CD4-positive, alpha-beta T cell treated with Interleukin-15 for 1 hour (primary cell): ENCODE measurements at places on chromosomes 2 and 18.

- no peak for DNase-seq
Measured at GRCh38 chr18:8561123-8561910, 47.9 kb upstream of the RAB12 start.

- DNase-seq: no peak
Measured at GRCh38 chr2:83665894-83666293, 793.2 kb downstream of the SUCLG1 start.

- DNase-seq: no peak
Measured at GRCh38 chr18:66344227-66344626, 259.7 kb downstream of the CDH19 start.

- no peak for DNase-seq
Measured at GRCh38 chr18:22167091-22167470, 2.3 kb upstream of the GATA6 start.

- no peak for DNase-seq
Measured at GRCh38 chr18:50879302-50880118, 592 bp downstream of the ME2 start.

DNA sequence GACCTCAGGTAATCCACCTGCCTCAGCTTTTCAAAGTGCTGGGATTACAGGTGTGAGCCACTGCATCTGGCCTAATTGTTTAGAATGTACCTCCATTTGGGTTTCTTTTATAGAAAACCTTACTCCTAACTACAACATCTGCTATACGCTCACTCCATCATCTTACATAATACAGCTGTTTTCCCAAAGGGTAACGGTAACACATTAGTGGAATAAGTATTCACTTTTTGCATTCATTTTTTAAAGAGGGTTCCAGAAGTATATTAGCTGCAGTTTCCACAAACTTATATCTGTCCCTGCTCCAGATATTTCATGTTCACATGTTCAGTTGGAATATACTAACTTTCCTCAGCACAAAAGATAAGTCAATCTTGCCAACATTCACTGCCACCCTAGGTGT is 640.1 kb upstream of the FSHR start:
- no peak for DNase-seq

DNA sequence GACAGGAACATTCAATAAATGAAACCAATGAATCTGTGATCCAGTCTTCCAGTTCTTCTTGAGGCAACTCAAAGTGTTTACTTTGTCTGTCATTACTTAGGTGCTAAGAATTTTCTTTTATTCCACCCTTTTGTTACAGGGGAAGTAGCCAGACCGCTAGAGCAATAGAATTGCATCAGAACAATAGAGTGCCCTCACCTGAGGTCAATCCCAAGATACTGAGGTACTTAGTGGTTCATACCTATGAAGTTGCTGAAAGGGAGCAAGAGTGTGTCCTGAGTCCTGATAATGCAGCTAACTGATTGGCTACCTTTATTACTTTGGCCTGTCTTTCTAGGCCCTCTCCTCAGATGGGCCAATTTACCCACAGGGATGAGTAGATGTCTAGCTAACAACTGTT is 359.4 kb upstream of the KCNH7 start:
- no peak for DNase-seq

DNA sequence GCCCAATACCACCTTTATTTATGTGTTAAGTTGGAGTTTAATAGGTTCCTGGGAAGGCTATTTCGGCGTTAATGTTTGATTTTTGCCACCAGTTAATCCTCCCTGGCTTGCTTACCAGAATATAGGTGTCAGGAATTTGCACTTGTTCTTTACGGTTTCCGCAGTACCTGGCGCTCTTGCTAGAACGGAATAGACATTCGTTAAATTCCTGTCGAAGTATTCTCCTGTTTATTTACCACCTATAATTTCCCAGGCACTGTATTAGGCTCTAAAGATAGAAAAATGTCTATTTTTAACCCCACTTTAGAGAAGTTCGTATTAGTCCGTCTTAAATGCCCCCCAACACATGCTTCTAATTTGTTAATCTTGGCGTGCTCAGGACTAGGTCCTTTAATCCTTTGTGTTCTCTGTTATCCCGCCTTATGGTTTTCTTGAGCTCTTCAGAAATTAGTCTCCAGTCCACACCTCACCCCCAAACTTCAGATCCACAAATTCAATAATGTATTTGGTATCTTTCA is 575 bp downstream of the CCDC150 start:
- no peak for DNase-seq

DNA sequence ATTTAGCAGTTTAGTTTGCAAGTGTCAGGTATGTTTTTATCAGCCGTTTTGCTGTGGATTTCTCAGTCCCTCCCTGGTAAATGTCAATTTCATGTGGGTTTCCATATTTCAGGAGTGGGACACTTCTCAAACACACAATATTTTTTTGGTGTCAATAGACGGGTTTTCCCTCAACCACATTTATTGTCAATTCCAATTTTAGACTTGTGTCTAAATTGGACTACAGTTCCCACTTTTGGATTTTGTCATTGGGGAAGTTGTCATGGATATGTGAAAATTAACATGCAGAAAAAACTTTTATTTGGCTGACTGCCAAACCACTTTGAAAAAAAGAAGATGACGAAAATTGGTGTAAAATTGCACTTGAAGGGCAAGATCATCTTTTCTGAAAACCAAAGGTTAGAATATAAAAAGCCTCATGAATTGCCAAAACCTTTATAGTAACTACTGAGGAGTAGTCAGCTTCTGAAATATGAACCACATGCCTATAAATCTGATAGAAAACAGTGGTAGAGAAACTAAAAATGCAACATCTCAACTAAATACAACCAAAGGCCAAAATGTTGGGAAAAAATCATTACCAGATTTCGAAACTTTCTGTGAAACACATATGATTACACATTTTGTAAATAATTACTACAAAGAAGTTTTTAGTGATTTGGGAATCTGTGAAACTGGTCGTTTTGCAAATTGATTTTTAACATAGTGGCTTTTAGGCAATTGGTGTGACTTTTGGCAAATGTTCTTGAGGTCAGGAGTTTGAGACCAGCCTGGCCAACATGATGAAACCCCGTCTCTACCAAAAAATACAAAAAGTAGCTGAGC is 106.4 kb downstream of the BCL2L11 start:
- DNase-seq: no peak

GRCh38 chr2:26532301-26533250 is 54.7 kb upstream of the OTOF start:
- no peak for DNase-seq

DNA sequence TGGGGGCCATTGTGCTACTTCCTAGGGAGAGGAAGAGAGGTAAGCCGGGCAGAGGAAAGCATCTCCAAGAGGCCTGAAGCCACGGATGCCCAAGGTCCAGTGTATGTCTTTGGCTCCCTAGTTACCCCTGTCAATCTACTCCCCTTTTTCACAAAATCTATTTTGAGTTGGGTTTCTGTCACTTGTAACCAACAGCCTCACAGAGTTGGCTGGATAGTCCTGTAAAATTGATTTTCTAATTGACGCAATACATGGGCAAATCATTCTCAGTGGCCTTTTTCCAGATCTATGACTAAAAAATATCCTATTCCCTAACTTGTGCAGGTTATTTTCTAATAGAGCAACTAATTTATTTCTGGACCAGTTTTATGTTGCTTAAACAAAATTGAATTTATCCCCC is 168.4 kb downstream of the IRS1 start:
- DNase-seq: no peak

DNA sequence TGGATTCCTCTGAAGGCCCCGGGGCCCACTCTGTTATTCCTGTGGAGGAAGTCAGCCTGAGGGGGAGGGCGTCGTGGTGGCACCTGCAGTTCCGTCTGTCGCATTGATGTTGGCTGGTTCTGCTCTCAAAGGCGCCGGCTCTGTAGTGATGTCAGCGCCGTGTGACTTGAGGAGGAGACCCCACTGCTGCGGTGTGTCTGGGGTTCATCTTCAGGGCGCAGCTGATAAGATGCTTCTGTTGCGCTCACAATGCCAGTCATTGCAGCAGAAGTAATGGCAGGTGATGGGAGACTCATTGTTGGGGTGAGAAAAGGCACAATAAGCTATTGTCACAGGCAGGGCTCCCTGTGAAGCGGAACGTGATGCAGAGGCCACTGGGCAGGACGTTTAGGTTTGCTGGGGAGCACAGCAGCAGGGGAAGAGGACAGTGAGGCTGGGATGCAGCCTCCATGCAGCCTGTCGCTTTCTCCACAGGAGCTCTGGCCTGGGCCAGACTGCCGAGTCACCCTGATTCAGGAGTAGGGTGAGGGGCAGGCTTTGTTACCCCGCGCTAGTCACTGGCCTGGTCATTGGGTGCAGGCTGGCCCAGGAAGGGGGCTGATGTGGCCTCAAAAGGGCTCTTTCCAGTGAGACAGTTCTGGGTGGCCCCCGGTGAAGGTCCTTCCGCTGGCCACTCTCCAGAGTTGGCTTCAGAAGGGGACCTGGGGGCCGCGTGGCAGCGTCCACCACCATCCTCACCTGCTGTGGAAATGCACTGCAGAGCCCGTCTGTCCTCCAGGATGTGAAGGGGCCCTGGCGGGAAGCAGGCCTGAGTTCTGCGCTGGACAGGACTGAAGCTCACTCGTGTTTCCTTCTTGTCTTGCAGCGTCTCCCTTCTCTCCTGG is 42.9 kb downstream of the SH3BP4 start:
- DNase-seq: no peak

GRCh38 chr18:46374850-46375249 is 270.7 kb downstream of the HAUS1 start:
- no peak for DNase-seq

DNA sequence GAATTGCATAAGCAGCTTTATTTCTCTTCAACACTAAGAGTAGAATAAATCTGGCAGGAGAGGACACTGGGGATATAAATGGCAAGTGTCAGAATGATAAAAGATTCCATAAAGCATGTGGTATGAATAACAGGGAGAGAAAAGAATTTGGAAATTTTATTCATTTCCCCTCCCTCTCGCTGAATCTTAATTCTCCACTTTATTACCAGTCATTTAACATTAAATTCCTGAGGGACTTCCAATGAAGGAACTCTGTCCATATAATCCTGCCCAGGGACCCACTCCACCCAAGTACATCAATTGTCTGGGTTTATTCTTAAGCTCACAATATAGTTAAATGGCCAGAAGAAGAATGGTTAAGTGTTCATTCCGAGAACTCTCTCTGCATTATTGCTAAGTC is 197.7 kb upstream of the MGAT5 start:
- DNase-seq: no peak

GRCh38 chr18:76056471-76057110 is 438.5 kb downstream of the ZNF516 start:
- no peak for DNase-seq

- DNase-seq: peak; percentile 31
Measured at GRCh38 chr2:231297108-231297908, 98.2 kb upstream of the B3GNT7 start.

- DNase-seq: no peak
Measured at GRCh38 chr2:141856215-141856919, 274.4 kb downstream of the LRP1B start.

- DNase-seq: no peak
Measured at GRCh38 chr2:15042801-15043217, 410.3 kb downstream of the LRATD1 start.

GRCh38 chr2:240309214-240309613 is 126.2 kb upstream of the GPC1 start:
- no peak for DNase-seq

DNA sequence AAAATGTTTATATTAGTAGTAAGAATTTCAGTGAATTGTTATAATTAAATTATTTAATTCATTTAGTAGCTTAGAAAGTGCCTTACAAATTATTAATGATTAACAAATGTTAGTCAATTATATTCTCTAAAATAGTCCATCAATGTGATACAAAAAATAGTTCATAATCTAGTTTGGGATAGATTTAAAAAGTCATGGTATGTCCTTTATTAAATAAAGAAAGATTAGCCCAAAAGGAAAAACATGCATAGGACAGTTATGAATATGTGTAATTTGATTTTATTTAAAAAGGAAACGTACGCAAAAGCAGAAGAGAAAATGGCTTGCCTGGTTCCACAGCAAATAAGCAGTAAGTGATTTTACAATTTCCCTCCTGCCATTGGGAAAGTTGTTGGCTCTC is 768.5 kb downstream of the TRIB2 start:
- no peak for DNase-seq

DNA sequence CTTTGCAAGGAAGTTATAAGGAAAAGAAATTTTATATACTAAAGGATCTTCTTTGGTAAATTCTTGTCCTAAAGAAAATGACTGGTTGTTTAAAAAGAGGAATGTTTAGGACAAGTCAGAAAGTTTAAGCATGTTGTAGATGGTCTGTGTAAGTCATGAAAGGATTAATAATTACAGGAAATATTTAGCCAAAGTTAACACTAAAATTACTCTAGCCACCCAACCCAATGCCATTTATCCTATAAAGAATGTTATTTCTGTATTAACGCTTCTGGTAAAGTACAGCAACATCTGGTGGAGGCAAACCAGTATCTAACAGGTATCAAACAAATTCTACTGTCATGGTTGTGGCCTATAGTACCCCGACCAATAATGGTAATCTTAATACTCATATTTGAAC is 546.9 kb upstream of the PKDCC start:
- no peak for DNase-seq

GRCh38 chr18:1774261-1774660 is 797.0 kb downstream of the METTL4 start:
- DNase-seq: no peak

- DNase-seq: no peak
Measured at GRCh38 chr2:26462511-26463243, 15.2 kb downstream of the OTOF start.

- DNase-seq: no peak
Measured at GRCh38 chr2:100856732-100857131, 36.8 kb downstream of the NPAS2 start.

- DNase-seq: no peak
Measured at GRCh38 chr18:48038636-48039035, 108.2 kb upstream of the SMAD2 start.

DNA sequence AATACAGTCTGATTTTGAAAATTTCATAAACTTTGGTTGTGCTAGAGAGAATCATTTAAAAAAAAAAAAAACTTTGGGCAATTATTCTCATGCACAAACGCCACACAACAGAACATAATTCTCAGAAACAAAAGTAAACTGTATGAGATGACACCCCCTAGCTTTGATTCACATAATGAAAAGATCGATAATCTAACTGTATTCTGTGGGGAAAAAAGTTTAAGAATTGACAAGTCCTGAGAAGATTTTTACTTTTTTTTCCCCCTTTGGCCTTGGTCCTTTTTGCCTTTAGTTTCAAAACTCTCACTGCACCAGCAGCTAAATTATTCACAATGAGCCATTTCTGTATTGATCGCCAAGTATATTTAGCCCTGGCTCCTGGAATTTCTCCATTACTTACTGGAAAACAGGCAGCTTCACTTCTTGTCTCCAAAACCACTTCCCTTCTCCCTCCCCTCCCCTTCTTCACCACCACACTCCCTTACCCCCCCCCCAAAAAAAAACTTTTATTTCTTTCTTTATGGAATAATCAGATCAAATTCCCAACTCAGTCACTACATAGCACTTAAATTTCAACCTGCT is 2.0 kb downstream of the IKZF2 start:
- DNase-seq: no peak

DNA sequence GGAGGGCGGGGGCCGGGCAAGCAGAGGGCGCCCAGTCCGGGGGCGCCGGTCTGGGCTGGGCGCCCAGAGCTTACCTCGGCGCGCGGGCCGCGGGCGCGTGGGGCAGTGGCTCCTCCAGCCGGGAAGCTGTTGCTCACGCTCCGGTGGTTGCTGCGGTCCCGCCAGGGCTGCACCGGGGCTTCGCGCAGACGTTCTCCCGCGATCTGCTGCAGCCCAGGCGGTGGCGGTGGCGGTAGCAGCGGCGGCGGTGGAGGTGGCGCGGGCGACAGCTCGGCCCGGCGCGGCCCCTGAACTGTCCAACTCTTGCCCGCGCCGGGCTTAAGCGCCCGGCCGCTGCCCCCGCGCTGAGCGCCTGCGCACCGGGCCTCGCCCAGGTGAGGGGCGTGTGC is 391 bp downstream of the ZNF385B start:
- DNase-seq: no peak
